Iris pigment epithelial cell (primary cell): ENCODE measurements at places on chromosomes 12 and 14.
A peak's percentile ranks its signal among the peaks of the same experiment; 100 is the strongest.

GRCh38 chr12:96094201-96094600, 58.8 kb upstream of the LTA4H start:
- no peak for DNase-seq

DNA sequence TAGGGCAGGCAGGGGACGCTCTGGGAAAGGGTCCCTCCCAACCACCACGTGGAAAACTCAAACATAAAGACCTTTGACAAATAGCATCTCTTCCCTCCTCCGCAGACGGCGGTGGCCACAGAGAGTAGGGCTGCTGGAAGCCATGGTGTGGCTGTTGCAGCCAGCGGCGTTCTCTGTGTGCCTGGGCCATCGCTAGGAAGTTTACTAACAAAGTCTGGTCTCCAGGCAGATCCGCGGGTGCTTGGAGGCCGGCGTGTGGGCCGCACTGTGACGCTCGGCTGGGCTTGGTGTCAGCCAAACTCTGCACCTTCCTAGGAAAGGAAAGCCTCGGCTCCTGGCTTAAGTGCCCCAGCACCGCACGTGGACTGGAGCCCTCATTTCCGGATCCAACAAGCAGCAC, 65.6 kb downstream of the CCDC88C start:
- DNase-seq: peak; percentile 17

DNA sequence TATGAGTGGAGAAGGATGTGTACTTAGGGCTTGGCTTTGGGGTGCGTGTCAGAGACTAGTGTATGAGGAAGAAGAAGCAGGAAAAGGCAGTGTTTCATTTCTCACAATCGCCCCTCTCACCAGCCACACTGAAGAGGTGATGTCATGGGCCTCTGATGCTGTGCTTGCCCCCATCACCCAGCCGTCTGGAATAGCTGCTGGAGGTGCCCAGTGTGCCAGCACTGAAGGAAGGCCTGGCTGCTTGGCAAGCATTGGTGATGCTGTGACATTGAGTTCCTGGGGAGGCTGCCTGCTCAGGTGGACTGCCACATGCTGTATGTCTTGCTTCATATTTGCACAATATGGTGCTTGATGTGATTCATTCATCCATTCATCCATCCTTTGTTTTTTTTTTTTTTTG, 56.2 kb downstream of the CRADD start:
- no peak for DNase-seq

GRCh38 chr12:10212739-10213131, at the start of gene GABARAPL1:
GABARAPL1 (plus strand) TSS chr12:10212877; CDS start chr12:10213130, 253 bp downstream.
- DNase-seq: peak; percentile 87

DNA sequence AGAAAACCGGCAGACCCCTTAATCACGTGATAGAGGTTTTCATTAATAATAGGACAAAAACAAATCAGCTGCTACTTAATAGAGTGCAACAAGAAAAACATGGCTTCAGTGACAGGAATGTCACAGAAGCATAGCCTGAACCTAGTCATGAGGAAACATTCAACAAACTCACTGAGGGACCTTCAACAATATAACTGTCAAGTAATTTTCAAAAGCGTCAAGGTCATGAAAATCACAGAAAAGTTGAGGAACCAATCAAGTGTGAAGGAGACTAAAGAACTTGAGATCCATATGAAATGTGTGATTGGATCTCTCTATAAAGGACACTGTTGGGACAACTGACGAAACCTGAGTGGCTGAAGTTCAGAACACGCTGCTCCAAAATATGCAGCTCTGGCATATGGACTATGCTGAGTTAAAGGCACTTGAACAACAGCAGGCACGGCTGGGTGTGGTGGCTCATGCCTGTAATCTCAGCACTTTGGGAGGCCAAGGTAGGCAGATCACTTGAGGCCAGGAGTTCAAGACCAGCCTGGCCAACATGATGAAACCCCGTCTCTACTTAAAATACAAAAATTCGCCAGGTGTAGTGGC, 16.3 kb downstream of the NDUFA12 start:
- no peak for DNase-seq

DNA sequence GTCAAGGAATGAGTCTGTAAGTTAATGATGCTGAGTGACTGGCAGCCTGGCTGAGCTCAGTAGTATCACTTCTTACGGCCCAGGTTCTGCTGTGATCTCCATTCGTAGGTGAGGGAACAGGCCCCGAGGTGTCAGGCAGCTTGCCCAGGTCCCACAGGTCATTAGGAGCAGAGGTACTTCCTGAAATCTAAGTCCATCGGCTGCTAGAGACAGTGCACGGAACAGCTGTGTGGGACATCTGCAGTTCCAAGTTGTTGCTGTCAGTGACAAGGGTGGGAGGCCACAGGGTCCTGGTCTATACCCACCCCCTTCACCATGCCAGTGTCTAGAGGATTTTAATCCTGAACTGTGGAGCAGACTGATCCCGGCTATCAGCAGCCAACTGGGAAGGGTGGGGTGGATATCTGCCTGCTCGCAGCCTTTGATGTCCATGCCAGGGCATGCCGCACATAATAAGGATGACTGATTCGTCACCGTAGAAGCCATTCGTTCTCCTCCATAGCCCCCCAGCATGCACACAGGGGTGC, 82.3 kb upstream of the RIN3 start:
- DNase-seq: no peak

DNA sequence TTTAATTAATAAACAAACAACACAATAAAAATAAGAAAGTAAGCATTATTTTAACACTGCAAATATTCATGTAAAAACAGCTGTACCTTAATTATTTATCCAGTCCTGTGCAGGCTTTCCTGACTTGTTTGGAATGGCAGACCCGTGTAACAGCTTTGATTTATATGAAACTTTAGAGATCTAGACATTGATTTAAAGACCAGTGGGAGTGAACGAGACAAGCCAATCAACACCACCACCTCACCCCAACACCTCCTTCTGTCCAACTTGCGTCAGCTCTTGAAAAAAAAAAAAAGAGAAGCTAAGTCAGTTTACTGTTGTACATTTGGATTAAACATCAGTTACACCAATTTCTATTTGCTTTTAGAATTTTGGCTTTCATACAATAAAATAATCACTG, 22.3 kb downstream of the SLC38A4 start:
- no peak for DNase-seq

DNA sequence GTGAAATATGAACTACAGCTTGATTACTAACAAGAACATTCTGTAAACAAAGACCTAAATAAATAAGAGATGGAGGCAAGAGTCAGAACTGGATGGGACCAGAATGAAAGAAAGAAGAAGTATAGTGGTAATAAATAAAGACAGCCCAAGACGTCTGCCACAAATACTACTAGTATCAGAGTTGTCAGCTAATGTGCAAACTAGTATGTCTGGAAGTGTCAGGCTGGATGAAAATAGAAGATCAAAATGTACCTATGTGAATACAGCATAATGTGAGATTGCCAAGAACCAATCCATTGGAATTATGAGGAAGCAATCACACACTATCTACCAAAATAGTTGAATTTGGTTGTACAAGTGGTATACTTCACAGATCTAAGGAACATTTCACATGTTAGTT, 353.0 kb downstream of the BTG1 start:
- DNase-seq: no peak

- DNase-seq: no peak
Measured at GRCh38 chr12:104727726-104728465, 230.2 kb downstream of the SLC41A2 start.

GRCh38 chr14:68462683-68463082, 330.2 kb downstream of the ZFP36L1 start:
- peak; percentile 88 for DNase-seq

DNA sequence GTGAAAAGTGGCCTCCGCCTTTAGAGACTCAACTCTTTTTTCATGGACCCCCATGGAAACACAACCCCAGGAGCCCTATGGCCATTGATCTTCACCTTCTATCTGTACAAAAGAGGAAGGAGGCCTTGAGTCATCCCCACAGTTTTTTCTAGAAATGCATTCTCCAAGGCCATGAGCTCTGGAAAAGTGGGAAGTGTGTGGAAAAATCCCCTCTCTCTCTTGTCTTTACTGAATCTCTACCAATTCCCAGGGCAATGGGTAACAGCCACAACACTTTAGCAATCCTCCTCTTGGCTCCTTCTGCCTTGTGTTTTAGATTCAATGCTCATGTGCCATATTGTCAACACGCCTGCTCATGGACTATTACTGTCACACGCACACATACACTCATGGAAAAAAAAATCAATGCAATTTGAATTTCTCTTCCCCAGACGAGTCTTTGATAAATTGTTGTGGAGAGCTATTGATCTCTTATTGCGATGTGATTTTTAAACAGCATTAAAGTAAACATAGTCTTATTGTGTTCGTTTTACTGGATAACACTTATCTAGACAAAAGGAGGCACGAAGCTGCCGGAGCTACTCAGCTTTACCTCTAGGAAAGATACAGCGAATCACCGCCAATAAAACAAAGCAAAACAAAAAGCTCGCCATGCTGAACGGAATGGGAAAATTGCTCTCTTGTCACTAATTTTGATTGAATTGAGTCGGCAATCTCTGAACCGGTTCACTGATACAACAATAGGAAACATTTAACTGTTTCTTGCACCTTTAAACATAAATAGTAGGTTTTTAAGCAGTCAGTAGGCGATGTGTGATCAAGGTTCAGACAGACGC, 260.3 kb downstream of the VRK1 start:
- DNase-seq: no peak

- no peak for DNase-seq
Measured at GRCh38 chr14:67749341-67750084, 47.8 kb downstream of the RDH12 start.

DNA sequence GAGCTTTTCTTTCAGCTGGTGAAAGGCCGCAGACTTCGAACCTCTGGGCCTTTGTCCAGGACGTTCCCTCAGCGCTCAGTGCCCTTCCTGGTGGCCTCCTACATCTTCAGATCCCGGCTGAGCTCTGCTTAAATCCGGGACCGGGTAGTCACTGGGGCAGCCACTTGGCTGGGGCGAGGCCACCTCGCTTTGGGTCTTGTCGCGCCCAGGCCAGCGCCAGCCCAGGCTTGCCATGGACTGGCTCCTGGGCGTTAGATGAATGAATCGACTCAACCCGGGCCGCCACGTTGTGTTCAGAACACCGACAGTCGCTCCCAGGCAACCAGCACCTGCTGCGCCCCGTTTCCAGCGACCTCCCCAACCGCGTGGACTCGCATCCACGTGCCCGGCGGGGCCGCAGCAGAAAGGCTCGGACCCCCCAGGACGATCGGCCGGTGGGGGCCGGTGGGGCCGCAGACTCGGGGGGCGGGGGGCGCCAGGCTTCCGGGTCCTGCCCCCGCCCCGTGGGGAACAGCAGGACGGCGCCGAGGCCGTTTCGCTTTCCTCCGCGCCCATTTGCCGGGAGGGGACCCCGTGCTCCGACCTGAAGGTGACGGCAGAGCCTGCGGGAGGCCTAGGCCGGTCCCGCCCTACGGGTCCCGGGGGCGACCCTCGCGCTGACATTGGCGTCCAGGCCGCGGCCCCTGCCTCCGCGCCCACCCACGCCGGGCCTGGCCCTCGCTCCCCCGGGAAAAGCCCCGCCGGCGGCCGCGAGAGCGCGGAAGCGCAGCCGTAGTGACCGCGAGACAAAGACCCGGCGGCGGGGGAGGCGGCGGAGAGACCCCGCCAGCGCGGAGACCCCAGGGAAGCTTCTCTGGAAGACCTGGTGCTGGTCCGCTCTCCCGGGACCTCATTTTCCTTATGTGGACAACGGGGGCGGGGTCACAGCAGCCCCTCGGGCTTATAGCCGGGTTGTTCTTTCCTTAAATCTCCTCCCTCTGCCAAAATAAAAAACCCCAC, 37.3 kb upstream of the RCOR1 start:
- DNase-seq: peak; percentile 40

DNA sequence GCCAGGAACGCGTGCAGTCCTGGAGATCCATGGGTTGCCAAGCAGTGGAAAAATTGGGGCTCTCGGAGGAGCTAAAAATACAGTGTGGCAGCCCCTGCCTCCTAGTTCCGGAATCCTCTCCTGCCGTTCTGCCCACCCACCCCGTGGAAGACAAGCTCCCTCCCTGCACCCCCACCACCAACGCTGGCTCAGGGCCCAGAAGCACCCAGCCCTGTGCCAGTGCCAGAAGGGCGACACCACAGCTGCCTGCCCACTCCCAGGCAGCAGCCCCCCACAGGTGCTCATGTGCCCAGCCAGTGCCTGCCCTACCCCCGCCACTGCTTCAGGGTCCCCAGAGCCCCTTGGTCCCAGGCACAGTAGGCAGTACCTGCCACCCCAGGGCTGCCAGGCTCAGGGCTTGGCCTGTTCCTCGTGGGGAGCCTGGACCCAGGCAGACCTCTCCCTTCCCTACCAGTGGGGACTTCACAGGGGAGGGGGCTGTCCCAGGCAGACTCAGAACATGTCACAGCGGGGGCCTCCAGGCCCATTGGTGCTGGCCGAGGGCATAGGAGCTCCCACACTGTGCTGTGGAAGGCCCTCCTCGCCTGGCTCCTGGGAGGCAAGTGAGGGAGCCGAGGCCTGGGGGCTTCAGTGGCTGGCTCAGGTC, 7.4 kb downstream of the INF2 start:
- no peak for DNase-seq

- DNase-seq: no peak
Measured at GRCh38 chr14:34707722-34708121, 6.7 kb downstream of the CFL2 start.
